Stimulated activated memory B cell treated with anti-CD40 and anti-IgM and Interleukin-4, amounts not matched to agents 10 μg/mL and 1 μg/mL and 100 μg/mL, for 72 hours (primary cell): ENCODE measurements at places on chromosomes 5 and 9.

GRCh38 chr5:69167493-69167855, 524 bp downstream of the CCNB1 start:
- ATAC-seq, result no peak

GRCh38 chr9:115978091-115978490, 175.5 kb upstream of the PAPPA start:
- ATAC-seq, result no peak

- ATAC-seq, result no peak
Observed at GRCh38 chr5:8721536-8721935, 824.3 kb downstream of the SEMA5A start.

GRCh38 chr9:92059661-92060060, 55.6 kb downstream of the SPTLC1 start:
- no peak for ATAC-seq

- ATAC-seq, result no peak
Observed at GRCh38 chr9:113522858-113523257, 59.3 kb downstream of the RGS3 start.

- ATAC-seq, result no peak
Observed at GRCh38 chr9:83620841-83621636, 1.9 kb upstream of the IDNK start.
